ENCODE measurements at places on chromosomes 2 and 18. TPM values are rescaled to one million over a fixed set of nuclear protein-coding genes. Genes with fewer than 3 reads are reported as not detected.
A peak's percentile ranks its signal among the peaks of the same experiment; 100 is the strongest.

GRHL1 gene
- 2.9 TPM for total RNA-seq

RAD51AP2 gene
- not detected for total RNA-seq

HRH4 gene
- total RNA-seq, result 0.50 TPM

DAW1 gene
- total RNA-seq, result not detected

LIMS3 gene
- total RNA-seq, result 2.2 TPM

DNA sequence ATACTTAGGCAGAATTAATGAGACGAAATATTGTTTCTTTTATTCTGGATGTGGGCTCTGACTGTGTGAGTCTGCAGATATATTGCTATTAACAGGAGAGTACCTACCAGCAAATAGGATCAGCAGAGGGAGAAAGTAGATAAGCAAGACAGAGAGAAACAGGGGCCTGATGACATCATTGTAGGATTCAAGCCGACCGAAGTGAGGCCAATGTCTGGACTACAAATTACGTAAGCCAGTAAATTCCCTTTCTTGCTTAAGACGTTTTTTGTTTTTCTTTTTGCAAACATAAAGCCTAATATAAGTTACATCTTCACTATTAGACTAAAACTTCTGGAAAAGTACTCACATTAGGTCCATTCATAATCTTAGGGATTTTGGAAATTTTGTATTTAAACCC lies 21.4 kb upstream of the PTPRM start:
- no peak for DNase-seq

DNA sequence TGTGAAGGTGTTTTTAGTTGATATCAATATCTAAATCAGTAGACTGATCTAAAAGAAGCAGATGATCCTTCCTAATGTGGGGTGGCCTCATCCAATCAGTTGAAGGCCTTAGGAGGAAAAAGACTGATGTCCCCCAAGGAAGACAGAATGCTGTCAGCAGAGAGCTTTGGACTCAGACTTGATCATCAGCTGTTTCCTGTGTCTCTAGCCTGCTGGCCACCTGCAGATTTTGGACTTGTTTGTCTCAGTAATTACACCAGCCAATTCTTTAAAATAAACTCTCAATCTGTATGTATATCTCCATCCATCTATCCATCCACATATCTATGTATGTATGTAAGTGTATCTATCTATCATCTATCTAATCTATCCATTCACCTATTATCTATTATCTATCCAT lies 301.3 kb downstream of the LPIN1 start:
- DNase-seq, result no peak

DNA sequence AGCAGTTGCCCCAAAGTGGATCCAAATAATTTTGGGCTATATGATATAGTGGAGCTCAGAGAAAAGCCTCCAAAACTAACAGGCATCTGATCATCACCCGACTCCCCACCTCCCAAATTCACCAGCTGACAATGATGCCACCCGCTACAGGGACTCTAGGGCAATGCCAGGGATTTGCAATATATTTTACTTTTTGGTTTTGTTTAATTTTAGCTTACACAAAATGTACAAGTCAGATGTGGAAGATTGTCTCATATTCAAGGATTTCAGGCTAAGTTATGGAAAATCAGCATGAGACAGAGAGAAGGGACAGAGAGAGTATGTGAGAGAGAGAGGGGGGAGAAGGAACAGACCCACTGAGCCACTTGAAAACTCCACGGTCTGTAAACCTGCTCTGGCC lies 187.4 kb downstream of the TMEM247 start:
- DNase-seq, result no peak

DNA sequence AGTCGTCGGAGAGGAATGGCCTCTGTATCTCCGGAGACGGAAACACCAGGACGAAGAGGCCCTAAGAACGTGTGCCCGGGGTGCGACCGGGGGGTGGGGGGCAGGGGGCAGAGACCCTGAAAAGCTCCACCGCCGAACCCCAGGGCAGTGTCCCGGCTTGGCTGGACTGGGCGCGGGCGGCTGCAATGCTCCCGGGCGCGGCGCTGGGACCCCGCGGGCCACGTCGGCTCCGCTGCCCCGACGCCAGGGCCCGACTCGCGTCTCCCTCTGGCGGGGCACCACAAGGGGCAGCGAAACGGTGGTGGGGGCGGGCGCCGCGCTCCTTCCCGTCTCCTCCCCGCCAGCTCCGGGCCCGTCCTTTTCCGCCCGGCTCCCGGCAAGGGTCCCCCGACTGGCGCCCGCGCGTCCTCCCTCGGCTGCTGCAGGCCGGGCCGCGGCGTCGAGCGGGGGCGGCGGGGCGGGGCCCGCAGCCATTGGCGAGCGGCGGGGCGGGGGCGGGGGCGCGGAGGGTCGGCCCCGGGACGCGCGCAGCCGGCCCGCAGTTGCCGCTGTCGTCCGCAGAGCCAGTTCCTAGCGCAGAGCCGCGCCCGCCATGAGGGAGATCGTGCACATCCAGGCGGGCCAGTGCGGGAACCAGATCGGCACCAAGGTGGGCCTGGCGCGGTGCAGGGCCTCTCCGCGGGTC lies at the start of gene TUBB6:
TSS of gene TUBB6 (plus strand) at position 541 of the 685 bp plus-strand sequence. CDS start at position 593, 52 bp downstream.
- no peak for DNase-seq

DNA sequence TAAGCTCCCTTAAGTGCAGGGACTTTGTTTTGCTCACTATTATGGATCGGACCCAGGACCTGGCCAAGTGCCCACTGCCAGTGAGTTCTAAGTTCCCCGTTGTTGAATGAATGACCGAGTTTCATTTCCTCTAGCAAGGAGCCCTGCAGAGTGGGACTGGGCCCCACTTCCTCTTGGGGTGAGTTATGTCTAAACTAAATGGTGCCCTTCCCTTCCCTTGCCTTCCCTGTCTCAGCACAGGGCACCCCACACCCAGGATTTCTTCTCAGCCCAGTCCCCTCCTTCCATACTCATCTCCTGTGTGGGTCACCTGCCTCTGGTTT lies 195.3 kb upstream of the HS6ST1 start:
- no peak for DNase-seq

- DNase-seq, result peak; percentile 45
These were observed 168.4 kb downstream of the NDUFA10 start for GRCh38 chr2:239856620-239857285.

GRCh38 chr2:15773846-15774245 lies 166.5 kb upstream of the MYCN start:
- no peak for DNase-seq

DNA sequence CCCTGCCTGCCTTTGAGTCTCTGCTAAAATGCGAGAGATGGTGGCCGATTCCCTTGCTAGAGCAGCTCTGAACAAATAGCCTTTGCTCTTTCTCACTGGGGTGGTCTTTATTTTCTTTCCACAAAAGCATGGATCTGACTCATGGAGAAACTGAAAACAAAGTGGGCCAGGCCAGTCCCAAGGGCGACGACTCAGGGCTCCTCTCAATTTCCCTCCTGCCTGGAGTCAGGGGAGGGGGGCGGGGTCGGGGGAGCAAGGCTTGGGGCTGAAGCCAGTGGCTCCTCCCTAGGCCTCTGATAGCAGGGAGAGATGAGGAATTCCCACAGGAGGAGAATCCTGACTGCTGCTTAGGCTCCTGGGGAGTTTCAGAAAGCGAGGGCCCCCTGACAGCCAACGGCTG lies 17.1 kb upstream of the IL1R2 start:
- no peak for DNase-seq

DNA sequence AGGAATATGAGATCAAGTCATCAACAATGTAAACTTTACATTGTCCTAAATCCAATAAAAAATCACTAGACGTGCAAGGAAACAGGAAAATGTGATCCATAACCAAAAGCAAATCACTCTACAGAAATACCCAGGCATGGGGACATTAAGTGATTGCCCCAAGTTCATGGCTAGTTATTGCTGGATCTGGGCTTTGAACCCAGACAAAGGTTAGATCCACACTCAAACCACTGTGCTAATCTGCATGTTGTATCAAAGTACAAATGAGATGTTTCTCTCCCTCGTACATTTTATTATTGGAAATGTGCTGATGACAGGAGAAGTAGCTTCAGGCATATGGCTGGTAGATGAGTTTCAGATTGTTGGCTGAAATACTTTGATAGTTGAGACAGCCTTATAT lies 2.7 kb upstream of the ARL5A start:
- DNase-seq, result no peak

DNA sequence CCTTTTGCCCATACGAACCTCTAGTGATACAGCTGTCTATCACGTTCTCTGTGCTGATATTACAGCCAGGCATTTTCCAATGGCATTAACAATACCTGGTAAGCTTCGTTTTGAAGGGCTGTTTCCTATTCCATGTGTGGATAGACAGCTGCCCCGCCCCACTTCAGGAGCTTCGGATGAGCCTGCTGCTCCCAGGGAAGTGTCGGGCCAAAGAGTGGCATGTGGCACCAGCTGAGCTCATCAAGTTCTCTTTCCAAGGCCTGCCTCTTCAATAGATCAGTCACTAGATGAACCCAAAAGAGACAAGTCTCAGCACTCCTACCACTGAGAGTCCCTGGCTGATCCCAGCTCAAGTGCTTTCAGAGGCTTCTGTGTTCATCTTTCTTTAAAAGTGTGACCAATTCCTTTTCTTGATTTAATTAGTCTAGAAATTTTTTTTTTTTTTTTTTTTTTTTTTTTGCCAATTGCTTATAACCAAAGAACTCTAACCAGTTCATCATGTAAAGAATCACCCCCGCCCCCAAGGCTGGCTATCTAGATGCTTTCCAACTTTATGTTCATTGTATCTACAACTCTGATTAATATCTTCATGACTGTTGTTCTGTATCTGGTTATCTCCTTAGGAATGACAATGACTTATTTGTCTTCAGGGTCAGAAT lies 46.6 kb downstream of the HDAC4 start:
- DNase-seq, result no peak

DNA sequence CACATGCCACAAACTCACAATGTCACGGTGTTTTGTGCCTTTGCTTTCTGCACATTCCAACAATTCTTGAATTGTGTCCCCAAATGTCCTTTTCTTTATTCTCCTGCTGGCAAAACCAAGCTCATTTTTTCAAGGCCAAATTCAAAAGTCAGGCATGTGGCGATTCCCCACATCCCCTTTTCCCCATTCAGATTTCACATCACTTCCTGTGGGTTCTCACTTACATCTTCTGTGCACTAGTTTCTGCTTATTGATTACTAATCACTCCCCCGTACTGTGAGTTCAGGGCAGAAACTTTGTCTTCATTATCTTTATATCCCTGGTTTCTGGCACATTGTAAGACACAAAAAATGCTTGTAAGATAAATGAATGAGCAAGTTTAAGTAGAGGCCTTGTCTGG lies 69.2 kb downstream of the AP1S3 start:
- DNase-seq, result no peak

DNA sequence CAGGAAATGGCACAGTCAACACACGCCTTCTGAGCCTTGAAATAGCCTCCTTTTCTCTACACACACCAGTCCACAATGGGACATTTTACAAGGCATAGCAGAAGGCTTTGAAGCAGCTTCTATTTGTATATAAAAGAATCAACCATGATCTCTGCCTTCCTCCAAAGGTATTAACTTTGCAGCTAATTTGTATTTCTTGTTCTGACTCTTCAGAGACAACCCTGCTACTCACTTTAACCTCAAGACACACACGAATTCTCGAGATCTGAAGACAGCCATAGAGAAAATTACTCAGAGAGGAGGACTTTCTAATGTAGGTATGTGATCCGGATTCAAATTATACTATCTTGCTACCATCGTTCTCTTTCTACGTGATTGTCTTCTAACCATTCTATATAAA lies 104.6 kb downstream of the VIT start:
- DNase-seq, result no peak

DNA sequence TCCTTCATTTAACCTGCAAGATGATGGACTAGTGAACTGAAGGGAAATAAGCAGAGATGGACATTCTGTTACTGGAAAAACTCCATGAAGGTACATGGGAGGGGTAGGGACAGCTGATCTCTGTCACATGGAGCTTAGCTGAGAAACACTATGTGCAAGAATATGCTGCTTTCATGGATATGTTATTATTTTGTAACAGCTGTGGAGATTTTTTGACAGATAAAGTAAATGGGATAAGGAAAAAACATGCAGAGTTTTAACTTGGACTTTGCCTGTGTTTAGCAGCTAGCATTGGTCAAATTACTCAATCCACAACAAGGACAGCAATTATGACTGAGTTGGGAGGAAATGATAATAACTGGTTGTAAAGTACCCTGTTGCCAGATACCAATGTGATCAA lies 28.7 kb upstream of the HNRNPA3 start:
- no peak for DNase-seq
